Stimulated activated CD8-positive, alpha-beta memory T cell treated with anti-CD3 and anti-CD28 coated beads, Interleukin-2, amount 100 ng/mL, for 1 hour (primary cell): ENCODE measurements at places on chromosomes 5 and 9.

- no peak for DNase-seq
Observed at GRCh38 chr5:124596595-124597421, 149.6 kb downstream of the ZNF608 start.

DNA sequence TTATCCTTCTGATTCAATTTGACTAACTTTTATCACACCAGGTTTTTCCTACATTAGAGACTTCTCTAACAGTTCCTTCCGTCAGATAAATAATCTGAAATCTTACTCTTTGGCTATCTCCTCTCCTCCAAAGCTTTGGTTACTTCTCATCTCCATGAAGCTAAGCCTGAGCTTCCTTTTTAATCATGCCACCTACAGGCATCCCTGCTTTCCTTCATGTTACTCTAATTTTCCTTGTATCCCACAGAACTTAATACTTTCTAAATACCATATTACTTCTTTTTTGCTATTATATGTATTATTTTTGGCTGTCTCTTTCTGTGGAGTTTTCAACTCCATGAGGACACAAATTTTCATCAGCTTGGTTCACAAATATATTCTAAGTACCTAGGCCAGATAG, 49.7 kb downstream of the C9 start:
- no peak for DNase-seq

- no peak for DNase-seq
Observed at GRCh38 chr9:72527801-72528195, 6.4 kb downstream of the TMC1 start.

DNA sequence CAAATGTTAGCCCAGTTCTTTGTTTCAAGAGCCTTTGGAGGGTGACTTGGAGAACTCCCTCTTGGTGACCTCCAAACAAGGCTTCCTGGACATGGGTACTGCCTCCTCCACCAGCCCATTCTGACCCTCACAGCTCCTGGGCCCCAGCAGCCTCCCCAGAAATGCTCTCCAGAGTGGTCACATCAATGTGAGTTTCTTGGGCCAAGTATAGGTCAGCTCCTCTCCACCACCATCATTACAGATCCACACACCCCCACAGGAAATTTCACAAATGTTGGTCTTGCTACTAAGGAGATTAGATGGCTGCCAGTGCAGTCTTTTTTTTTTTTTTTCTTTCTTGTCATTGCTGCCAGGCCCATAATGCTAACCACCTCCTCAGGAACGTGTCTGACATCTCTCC, 410.7 kb downstream of the DTWD2 start:
- DNase-seq = no peak

DNA sequence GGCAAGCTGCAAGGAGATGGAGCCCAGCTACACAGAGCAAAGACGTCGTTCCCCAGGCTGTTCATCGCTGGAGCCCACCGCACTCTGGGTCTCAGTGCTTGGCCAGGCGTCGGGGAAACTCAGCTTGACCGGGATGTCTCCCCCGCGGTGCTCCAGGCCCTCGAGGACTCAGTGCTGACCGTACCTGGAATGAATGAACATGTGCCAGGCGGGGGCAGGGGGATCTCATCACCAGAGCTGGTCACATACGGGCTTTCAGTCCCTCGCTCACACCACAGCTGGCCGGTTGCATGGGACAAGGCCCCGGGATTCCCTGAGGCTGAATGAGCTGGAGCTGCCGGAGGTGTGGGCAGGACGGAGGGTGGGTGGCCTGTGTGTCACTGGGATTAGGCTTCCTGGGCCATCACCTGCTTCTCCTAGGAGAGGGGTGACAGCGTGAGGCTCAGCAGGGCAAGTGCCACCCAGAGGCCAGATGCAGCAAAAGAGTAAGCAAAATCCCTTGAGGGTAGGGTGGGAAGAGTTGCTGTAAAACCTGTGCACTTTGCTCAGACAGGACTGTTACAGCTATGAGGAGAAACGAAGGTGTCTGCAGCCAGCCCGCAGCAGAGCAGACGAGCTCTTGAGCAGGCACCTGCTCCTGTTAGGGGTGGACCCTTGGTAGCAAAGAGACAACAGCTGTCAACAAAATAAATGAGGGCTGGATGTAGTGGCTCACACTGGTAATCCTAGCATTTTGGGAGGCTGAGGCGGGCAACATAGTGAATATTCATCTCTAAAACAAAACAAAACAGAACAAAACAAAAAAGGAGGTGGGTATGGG, 70.7 kb upstream of the RAPGEF1 start:
- DNase-seq = no peak

GRCh38 chr9:33142535-33142934, 24.6 kb downstream of the B4GALT1 start:
- no peak for DNase-seq

GRCh38 chr5:1770443-1770802, 29.2 kb downstream of the MRPL36 start:
- DNase-seq = no peak

DNA sequence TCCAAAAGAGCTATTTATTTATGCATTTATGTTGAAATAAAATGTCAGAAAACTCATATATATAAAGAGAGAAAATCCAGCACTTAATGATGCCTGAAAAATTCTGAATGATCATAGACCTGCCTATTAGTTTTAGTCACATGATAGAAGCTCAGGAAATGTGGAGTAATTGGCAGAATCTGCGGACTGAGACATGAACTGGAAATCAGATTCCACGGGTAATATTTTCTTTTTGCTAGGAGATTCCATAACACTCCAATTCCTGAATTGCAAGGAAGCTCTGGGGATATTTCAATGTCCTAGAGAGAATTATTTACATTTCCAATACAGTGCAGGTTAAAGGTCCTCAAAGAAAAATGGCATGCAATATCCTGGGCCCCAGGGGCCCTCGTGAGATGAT, 778.8 kb downstream of the SEMA5A start:
- no peak for DNase-seq

- no peak for DNase-seq
Observed at GRCh38 chr5:35056686-35057085, 8.9 kb upstream of the AGXT2 start.

GRCh38 chr5:87116825-87117512, 150.7 kb upstream of the RASA1 start:
- DNase-seq = no peak

DNA sequence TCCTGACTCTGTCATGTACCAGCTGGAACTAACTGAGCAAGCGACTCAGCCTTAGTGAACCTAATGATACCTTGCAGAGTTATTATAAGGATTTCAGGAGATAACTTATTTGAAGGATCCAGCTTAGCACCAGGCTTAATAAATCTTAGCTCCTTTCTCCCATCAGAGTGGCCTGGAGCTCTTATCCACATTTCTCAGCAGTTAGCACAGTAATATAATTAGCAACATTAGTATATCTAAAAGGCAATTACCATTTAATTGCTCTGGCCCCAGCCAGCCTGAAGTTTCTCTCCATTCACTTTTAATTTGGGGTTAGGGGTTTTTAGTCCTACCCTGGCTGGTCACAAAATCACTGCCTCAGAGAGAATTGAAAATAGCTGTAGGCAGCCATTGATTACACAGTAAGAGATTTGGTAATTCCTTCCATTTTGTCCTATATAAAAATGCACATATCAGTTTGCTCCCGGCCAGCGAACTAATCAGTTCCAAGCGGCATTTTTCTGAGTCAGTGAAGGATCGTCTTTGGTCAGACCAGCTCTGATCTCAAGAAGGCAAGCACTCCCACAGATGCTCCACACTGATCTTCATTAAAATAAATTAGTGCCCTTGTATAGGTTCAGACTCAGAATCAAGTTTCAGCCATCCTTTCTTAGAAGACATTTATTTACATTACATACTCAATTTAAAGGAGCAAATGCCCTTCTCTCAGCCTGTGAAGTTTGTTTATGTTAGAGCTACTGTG, 56.6 kb downstream of the SNCAIP start:
- DNase-seq = no peak

DNA sequence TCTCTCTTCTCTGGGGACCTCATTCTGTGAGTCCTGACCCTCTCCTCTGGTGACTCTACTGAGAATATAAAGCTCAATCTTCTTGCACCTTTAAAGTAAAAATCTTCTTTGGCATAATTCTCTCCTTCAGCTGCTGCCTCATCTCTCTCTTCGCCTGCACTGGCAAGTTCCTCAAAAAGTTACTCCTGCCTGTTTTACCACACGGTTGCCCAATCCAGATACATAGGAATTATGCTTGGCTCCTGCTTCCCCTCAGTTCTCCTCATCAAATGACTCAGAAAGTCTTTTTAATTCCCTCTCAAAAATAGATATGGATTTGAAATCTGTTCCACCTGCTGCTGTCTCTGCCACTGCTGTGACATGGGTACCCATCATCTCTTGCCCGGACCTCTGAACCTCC, 14.4 kb upstream of the HRCT1 start:
- no peak for DNase-seq

DNA sequence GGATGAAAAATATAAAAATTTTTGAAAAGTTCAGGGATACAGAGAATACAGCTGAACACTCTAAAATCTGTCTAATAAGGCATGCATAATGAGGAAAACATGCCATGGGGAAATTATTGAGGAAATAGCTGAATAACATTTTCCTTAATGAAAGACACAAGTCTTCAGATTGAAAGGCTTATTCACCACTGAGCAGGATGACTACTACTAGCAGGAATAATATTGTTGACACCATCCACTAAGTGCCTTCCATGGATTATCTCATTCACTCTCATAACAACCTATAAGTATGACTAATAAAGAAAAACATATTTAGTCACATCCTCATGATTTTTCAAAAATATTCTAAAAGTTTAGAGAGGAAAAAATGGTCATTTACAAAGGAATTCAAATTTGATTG, 96.7 kb upstream of the FER start:
- DNase-seq = no peak

GRCh38 chr5:136754216-136754615, 388.9 kb upstream of the TRPC7 start:
- DNase-seq = no peak

- DNase-seq = no peak
Observed at GRCh38 chr9:108994695-108995094, 18.6 kb downstream of the CTNNAL1 start.

- DNase-seq = no peak
Observed at GRCh38 chr9:138073808-138074207, 196.2 kb downstream of the CACNA1B start.
